HCT116 (cell line): ENCODE measurements at places on chromosomes 4 and X. TPM values are rescaled to one million over a fixed set of nuclear protein-coding genes. Genes with fewer than 3 reads are reported as not detected.

DNA sequence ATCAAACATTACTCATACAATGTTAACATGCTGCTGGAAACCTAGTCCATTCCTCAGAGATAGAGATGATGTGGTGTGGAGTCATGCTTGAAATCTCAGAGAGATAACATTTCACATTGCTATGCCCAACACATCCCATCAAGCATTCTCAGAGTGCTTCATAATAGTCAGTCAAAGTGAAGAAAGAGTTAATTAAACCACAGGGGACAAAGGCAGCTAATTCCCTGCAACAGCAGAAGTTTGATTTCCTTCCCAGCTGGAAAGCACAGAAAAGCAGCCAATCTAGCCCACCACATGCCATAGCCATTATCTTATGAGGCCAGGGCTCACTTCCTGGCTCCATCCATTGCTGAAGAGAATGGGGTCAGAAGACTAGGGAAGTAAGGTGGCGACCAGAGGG lies 8.9 kb downstream of the KDR start:
- no peaks in the 10 kb centered on the region for H3K27me3 ChIP-seq
- DNase-seq: no peak
- no peak overlapping the region for H3K27ac ChIP-seq
- no peaks in the 10 kb centered on the region for H3K36me3 ChIP-seq

Gene DCUN1D4
- 50.2 TPM for total RNA-seq

DNA sequence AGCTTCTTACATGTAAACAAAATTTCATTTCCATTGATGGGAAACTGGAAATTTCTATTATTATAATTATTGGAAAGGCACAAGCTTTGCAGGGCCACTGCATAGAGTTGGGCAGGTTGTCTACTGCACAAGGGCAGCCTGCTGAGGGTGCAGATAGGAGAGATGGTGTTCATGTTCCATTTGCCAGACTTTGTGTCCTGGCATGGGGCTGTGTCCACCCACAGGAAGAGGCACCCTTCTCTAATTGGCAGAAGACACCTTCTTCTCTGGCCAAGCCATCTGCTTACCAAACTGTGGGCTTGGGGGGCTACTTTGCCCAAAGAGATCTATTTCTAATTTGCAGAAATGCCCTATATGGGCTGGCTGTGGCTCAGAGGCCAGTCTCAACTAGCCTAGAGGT lies 140.7 kb downstream of the GATB start:
- no peak overlapping the region for H3K4me3 ChIP-seq
- H3K27me3 ChIP-seq: no peaks in the 10 kb centered on the region
- H3K27ac ChIP-seq: no peak overlapping the region

DNA sequence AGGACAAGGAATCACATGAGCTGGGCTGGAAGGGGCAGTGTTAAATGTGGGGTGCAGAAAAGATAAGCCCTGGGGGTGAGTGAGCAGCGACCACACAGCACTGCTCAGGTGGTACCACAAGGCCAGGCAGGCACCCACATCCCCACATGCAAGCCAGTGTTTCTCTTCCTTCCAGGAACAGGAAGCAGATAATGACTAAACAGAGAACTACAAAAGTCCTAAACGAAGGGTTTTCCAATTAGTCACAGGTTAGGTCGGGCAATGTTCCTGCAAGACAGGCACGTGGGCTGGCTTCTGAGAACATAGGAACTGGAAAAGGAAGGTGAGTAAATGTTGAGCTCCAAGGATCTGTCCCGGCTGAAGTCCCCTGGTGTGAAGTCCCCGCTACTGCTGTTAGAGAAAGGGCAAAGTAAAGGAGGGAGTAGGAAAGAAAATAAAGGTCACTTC lies 19.5 kb downstream of the RELL1 start:
- H3K36me3 ChIP-seq: no peaks in the 10 kb centered on the region
- H3K4me1 ChIP-seq: peaks cover 44% of the 10 kb centered on the region
- peak overlapping the region; percentile 74 for H3K27ac ChIP-seq
- H3K27me3 ChIP-seq: no peaks in the 10 kb centered on the region
- DNase-seq: peak; percentile 96

GRCh38 chrX:40806513-40807220 lies 71.3 kb upstream of the MED14 start:
- no peaks in the 10 kb centered on the region for H3K27me3 ChIP-seq
- no peaks in the 10 kb centered on the region for H3K36me3 ChIP-seq
- no peak overlapping the region for H3K27ac ChIP-seq
- no peak overlapping the region for H3K4me3 ChIP-seq
- DNase-seq: no peak

Gene L1CAM
- total RNA-seq: 14.8 TPM

GRCh38 chrX:149962859-149963757 lies 24.8 kb upstream of the EOLA2 start:
- H3K4me3 ChIP-seq: no peak overlapping the region
- no peaks in the 10 kb centered on the region for H3K27me3 ChIP-seq
- H3K4me1 ChIP-seq: peaks cover 2% of the 10 kb centered on the region; the same call in 1 of the 2 replicates
- H3K36me3 ChIP-seq: no peaks in the 10 kb centered on the region

Gene INTS6L
- 3.6 TPM for total RNA-seq
